ENCODE measurements at places on chromosomes 11 and 22. TPM values are rescaled to one million over a fixed set of nuclear protein-coding genes. Genes with fewer than 3 reads are reported as not detected.
A peak's percentile ranks its signal among the peaks of the same experiment; 100 is the strongest.

Gene F2
- 0.30 TPM for polyA plus RNA-seq

GRCh38 chr22:49372530-49373288, 455.0 kb downstream of the BRD1 start:
- DNase-seq, result no peak

GRCh38 chr11:134882671-134883297, 470.7 kb upstream of the B3GAT1 start:
- no peak for DNase-seq

DNA sequence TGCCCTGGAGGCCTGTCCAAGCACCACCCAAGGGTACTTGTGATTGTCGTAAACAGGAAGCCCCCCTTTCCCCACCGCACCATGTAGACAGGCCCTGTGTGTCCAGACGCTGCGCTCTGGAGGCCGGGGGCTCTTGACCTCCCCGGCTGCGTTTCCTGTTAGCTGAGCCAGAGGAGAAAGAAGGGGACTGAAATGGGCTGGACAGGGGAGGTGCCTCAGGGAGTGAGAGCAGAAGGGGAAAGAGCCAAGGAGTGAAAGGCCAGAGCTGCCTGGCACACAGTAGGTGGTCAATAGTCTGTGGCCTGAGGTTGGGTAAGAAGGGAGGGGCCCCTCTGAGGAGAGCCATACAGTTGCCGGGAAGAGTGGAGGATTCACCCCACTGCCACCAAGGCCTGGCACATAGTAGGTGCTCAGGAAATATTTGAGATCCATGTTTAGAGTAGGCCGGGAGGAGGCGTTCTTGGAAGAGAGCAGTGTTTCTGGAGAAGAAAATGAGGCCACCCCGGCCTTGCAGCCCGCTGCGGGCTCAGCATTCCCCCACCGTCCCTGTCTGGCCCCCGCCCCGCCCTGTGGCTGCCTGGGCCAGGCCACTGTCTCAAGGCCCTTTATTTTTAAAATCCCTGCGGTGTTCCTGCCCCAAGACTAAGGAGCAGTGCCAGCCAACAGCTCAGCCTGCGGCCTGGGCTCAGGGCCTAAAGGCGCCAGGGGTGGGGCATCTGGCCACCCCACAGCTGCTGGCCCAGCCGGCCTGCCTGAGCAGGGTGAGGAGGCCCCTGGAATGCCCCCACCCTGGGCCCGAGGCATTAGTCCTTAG, 13.6 kb upstream of the CDC42EP1 start:
- peak; percentile 77 for DNase-seq

Gene KRTAP5-2
- polyA plus RNA-seq, result not detected

GRCh38 chr11:2889362-2890273, 4.0 kb upstream of the CDKN1C start:
- peak; percentile 35 for DNase-seq

Gene SNX32
- polyA plus RNA-seq, result 0.40 TPM

DNA sequence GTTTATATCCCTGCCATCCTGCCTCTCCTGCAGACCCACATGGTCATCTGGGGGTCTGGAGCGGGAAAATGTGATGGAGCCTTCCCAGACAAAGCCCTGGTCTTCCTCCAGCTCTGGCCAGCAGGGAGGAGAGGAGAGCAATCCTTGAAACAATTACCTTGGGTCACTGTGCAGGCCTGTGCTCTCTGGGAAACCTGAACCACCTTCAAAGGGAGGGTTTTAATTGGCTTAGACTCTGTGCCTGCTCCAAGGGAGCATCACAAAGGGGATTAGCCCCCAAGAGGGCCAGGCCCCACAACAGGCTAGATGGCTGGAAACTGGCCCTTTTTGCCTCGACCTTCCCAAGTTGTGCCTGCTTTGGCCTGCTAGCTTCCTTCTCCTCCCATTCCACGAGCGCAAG, 351.9 kb downstream of the TENM4 start:
- DNase-seq, result no peak

DNA sequence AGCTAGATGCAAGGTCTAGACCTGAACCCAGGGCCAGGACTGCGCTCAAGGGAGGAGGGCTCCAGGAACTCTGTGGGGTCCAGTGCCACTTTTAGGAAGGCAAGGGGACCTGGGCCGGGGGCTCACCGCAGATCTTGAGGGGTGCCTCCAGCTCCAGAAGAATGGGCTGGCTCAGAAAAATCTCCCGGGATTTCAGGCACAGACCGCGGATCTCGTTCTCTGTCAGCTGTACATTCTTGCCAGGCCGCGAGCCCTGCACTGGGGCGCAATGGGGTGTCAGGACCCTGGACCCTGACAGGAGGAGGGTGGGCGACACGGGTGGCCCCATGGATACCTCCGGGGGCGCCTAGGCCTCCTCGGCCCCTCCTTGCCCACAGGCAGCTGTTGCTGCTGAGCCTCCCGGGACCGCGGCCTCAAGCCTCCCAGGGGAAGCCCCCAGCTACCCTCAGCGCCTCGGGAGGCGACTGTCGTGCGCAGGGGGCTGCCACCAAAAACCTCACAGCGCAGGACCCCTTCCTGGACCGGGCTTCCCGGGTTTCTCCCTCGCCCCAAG, 640 bp downstream of the PPP1CA start:
- no peak for DNase-seq

DNA sequence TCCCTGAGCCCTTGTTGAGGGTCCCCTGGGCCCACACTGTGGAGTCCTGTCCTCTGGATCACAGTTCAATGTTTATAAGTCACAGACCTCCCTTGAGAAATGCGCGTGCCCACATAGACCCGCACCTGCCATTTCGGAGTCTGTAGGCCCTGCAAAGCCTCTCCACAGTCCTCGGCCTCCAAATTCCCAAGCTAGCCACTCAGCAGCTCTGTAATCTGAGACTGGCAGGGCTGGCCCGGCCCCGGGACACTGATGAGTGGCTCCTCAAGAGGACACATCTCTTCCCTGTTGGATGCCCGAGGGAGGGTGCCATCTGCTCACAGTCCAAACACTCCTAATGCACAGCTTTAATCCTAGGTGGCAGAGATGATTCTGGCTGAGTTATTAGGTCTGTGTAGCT, 39.1 kb downstream of the B3GAT1 start:
- DNase-seq, result no peak

DNA sequence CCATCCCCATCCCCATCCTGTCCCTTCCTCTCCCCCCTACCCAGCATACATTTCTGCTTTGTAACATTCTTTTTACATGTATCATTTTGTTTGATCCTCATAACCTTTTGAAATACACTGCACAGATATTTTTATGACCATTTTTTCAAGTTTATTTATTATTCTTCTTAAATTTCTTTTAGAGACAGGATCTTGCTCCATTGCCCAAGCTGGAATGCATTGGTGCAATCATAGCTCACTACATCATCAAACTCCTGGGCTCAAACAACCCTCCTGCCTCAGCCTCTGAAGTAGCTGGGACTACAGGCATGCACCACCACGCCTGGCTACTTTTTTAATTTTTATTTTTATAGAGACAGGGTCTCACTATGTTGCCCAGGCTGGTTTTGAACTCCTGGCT, 99.4 kb upstream of the AKIP1 start:
- DNase-seq, result no peak

Gene TCF20
- polyA plus RNA-seq, result 15.1 TPM

DNA sequence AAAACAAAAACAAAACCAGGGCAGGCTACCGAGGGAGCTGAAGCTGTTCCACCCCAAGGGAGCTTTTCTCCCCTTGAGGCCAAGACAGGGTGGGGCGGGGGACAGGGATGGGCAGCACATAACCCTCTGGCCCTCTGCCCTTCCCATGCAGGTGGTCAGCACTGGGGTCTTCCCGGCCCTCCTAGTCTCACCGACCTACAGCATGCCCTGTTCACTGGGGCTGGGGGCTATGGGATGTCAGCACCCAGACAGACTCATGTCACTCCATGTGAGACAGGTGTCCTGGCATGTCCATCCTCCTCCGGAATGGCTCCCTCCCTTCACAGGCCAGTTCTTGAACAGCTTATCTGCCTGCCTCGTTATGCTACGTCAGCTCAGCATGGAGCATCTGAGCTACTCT, 51.7 kb downstream of the DSCAML1 start:
- no peak for DNase-seq

DNA sequence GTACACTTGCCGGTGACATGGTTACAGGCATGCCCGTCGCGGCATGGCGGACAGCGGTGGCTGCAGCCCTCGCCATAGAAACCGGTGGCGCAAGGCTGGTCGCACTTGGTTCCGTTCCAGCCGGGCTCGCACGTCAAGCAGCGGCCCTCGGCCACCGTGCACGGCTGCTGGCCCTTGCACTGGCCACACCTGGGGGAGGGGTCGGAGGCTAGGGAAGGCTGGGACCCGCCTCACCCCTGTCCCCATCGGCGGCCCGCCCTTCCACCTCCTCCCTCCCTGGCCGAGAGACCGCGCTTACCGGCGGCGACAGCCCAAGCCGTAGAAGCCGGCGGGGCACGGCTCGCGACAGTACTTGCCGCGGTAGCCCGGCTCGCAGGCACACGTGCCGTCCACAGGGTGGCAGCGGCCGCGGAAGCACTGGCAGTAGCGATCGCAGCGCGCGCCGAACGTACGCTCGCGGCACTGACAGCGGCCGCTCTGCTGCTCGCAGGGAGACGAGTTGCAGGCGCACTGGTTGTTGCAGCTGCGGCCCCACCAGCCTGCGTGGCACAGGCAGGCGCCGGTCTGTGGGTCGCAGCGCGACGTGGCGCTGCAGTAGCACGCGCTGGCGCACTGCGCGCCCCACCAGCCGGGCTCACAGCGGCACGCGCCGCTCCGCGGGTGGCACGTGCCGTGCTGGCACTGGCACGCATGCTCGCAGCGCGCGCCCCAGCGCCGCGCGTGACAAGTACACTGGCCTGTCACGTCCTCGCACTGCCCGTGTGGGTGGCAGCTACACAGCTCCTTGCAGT, 6.7 kb downstream of the SCARF2 start:
- DNase-seq, result no peak

Gene FLRT1
- 0.13 TPM for polyA plus RNA-seq

- no peak for DNase-seq
These were observed 101.8 kb downstream of the KIRREL3 start for GRCh38 chr11:126898802-126899201.

GRCh38 chr11:69721745-69722144, 17.9 kb upstream of the FGF19 start:
- DNase-seq, result no peak

GRCh38 chr22:46000081-46001027, 23.4 kb upstream of the WNT7B start:
- DNase-seq, result no peak

- no peak for DNase-seq
These were observed 55.4 kb upstream of the PLET1 start for GRCh38 chr11:112315861-112316739.

DNA sequence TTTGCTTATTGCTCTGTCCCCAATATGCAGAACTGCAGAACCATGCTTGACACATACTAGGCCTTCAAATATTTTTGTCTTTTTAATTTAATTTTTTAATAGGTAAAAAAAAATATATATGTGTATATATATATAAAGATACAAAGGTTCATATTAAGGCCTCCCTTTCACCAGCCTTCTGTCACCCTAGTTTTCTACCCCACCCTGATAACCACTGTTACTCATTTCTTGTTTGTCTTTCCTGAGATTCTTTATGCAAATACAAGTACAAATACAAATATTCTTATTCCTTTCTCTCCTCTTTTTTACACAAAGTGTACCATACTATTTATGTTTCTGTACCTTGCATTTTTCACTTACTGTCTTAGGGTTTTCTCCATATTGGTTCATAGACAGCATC, 43.0 kb downstream of the UVRAG start:
- DNase-seq, result no peak

DNA sequence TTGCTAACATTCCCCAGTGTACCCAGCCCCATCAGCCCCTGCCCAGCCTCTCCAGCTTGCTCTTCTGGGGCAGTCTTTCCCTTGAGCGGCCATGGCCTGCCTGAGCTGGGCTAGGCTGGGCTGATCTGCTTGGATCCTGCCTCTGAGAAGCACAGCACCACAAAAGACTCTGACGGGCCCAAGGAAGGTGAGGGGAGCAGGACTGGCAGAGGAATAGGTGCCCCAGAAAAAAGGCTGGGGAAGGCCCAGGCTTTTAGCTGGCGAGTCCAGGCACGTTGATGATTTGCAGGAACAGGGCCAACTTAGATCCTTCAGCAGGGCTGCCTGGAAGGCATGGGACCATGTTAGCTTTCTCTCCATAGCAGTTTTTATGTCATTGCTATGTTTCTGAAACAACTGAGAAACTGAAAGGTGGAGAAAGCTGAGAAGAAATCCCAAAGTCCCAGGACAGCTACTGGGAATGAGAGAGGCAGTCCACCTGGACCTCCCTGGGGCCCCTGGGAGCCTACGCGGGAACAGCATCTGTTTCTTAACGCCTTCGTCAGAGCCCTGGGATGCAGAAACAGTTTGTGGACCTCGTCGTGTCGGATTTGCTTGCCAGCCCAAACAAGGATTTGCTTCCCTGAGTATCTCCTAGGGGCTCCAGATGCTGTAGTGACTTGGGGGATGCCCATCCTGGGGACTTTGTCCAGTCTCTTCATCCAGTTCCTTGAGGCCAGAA, 24.4 kb upstream of the FXYD6 start:
- DNase-seq, result no peak

DNA sequence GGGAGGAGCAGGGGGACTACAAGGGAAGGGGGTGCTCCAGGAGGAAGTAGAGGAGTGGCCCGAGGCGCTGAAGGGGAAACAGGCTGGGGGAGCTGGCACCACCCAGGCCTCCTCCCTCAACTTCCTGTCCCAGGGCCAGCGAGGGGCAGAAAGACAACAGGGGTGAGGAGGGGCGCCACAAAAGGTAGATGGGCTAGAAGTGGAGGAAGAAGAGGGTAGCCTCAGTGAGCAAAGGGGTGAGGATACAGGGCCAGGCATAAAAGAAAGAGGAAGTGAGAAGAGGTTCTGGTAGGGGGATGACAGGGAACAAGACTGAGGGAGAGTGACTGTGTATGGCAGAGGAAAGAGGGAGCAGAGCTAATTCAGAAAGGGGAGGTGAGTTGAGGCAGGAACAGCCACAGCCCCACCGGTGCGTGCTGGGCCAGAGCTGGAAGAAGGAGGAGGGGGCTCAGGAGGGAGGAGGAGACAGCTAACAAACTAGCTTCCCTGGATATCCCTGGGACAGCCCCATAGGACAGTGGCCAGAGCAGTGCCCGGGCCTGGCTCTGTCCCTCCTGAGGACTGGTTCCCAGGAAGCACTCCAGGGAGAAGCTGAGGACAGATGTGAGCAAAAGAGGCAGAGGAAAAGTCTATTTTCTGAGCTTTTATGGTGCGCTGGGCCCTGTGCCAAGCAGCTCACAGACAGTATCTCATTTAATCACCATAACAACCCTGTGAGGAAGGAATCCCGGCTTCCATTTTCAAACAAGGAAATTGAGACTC, 8.5 kb downstream of the DCHS1 start:
- no peak for DNase-seq

Gene HEPN1
- not detected for polyA plus RNA-seq

GRCh38 chr22:36493690-36494110, 12.3 kb upstream of the TXN2 start:
- no peak for DNase-seq

Data from ovary (tissue), 10 donors.